ENCODE measurements at places on chromosomes 4 and X.

- no peak for DNase-seq
Measured at GRCh38 chrX:4150259-4150658, 436.8 kb upstream of the PRKX start.

- no peak for DNase-seq
Measured at GRCh38 chr4:148954011-148954749, 512.0 kb upstream of the NR3C2 start.

- no peak for DNase-seq
Measured at GRCh38 chr4:152655272-152656129, 24.3 kb downstream of the TMEM154 start.

DNA sequence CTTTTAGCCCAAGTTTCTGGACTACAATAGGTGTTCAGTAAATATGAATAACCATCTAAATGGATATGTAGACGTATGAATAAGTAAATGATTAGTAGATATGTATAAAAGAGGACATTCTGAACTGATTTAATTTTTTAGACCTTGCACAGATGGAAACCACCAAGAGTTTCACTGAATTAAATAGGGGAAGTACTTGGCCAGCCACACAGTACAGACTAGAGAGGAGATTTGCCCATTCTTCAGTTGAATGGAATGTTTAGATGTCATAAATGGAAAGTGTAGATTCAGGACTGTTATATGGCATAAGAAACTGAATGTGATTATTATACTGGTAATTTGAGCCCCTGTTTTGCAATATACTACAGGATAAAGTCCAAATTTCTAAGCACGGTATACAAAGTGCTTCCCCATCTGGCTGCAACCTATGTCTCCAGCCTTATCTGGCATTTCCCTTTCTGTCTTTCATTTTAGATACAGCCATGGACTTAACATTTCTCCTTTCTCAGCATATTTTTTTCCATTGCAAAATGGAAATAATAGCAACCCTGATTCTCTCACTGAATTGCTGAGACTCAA, 137.8 kb upstream of the HS3ST1 start:
- DNase-seq: no peak

DNA sequence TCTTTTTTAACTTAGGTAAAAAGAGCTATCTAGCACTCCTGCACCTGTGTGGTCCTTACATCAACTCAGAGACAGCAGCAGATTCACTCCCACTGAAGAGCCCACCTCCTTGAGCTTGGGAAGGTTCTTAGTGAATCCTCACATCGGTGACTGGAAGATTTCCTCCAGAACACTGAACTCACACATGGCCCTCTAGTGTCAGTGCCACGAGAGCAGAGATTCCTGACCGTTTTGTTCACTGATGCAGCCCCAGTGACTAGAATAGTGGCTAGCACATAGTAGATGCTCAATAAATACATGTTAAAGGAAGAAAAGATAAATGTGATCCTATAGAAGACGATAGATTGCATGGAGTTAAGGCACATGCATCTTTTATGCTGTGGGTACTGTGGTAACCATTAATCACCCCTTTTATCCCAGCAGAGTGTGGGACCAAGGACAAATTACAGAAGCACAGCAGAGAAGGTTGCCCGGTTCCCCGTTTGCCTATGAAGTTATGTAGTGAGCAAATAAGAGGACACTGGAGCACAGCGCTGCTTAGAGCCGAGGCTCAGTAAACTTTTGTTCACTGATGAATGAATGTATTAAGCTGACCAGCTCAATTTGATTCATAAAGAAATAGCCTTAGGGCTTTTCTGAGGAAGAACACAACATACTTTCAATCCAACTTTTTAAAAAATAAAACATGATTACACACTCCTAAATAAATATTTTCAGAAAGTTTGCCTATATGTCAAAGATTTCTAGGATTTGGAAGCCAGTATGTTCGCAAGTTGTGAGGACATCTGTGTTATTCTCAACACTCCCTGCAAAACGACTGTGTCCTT, 8.7 kb downstream of the GASK1B start:
- DNase-seq: no peak

GRCh38 chrX:19715711-19716638, 171.4 kb downstream of the SH3KBP1 start:
- no peak for DNase-seq

DNA sequence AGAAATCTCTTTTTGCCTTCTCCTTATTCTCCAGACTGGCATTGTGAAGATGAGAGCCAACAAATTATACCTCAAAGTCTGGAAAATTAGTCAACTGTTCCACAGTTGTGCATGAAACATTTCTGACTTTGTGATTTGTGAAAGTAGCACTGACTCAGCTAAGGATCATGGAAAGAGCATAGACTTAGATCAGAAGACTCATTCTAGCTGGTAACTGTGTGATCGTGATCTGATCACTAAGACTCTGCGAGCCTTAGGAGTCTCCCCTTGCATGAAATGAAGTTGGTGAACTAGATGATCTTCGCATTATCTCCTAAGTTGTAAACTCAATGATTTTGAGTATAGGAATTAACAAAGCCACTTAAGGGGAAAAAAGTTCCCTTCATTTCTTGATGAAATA, 668.1 kb downstream of the RPA4 start:
- no peak for DNase-seq

GRCh38 chr4:102230194-102230593, 115.1 kb downstream of the SLC39A8 start:
- no peak for DNase-seq

GRCh38 chr4:14152834-14153519, 525.5 kb upstream of the BOD1L1 start:
- no peak for DNase-seq

- DNase-seq: no peak
Measured at GRCh38 chrX:33817266-33817665, 314.8 kb downstream of the FAM47A start.

DNA sequence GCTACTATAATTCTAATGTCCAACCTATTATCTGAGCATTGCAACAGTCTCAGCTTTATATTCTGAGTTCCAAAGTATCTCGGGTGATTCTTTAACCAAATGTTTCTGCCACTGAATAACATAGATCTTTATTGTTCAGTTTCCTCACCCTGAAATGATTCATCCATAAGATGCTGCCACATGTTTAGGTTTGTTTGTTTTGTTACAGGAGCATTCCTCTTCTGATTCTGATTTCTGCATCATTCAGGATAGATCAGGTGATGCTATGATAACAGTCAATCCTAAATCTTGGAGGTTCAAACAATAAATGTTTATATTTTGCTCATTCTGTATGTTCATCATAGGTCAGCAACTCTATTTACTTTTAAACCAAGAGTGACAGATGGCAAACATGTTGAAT, 927.6 kb downstream of the PCDH7 start:
- DNase-seq: no peak

DNA sequence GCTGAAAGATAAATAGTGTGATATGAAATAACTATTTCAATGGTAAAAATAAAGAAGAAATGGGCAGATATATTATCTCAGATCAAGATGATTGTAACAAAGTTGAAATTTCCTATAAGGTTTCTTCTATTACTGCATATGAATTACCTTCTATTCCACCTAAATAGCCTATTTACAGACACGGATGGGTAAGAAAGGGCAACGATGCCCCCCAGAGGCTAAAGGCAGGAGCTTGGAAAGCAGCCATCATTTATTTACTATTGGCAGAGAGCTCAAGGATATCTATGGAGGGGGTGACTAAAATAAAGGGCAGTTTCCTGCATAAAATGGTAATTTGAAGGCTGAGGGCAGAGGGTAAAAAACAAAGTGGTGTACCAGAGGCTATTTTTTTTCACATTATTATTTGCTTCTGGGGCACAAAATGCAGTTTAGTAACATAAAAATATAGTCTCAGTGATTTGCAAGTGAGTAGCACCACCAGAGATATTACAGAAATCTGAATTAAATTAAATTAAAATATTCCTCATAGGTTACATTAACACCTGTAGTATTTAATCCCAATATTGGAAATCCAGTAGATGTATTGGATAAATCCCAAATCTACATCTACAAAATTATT, 123.1 kb downstream of the BTC start:
- no peak for DNase-seq

GRCh38 chr4:99276417-99276816, 14.4 kb downstream of the ADH1A start:
- DNase-seq: no peak

DNA sequence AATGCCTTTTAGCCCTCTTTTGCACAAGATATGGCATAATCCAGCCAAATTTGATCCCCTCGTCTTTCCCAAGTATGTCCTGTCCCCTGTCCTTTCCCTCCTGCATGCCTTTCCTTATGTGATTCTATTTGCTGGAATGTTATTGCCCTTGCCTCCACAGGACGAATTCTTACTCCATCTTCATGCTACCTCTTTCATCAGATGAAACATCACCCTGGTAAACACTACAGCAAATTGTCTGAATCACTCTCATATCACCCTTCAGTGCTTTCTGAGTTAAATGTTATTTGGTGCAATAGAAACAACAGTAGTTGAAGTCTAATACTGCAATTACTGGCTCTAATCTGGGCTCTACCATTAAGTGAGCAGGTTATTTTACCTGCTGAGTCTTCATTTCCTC, 52.2 kb upstream of the FAT1 start:
- DNase-seq: no peak

DNA sequence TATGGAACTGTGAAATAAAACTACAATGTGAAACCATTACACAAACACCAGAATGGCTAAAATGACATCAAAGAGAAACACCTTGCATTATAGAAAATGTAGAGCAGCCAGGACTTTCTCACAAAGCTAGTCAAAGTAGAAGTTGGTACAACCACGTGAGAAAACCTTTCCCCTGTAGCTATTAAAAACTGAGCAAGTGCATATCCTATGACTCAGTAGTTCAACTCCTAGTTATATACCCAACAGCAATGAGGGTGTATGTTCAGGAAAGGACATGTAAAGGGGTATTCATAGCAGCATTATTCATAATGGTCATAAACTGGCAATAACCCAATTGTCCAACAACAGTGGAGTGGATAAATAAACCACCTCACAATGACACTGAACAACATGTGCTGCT, 177.5 kb upstream of the NUDT10 start:
- DNase-seq: no peak

DNA sequence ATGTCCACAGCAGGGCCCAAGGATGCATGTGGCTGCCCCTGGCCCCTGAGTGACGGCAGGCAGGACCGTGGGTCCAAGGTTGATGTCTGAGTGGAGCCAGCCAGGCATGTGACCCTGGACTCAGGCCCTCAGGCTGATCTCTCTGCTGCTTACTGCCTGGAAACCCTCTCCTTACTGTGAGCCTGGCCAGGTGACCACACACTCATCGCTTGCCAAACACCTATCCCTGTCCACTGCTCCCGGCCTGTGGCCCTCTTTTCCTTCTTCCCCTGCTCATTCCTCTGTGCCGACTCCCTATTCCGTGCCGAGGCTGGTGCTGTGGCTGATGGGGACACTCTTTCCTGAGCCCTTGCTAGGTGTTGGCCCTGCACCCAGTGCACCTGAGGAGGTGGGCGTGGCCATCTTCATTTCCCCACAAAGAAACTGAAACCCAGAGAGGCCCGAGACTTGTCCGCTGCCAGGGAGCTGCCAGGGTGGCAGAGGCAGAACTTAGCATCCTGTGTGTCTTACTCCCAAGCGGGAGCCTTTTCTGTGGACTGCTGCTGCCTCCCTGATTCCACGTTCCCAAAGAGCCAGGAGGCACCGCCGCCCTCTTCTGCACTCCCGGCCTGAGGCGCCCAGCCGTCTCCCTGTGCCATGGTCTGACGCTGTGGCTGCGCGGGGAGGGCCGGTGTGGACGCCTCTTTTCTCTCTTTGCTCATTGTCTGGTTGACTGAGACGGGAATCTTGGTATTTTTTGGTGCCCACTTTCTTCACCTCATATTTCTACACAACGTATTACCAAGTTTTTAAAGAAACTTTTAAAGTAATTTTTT, 11.2 kb upstream of the RNF4 start:
- no peak for DNase-seq

DNA sequence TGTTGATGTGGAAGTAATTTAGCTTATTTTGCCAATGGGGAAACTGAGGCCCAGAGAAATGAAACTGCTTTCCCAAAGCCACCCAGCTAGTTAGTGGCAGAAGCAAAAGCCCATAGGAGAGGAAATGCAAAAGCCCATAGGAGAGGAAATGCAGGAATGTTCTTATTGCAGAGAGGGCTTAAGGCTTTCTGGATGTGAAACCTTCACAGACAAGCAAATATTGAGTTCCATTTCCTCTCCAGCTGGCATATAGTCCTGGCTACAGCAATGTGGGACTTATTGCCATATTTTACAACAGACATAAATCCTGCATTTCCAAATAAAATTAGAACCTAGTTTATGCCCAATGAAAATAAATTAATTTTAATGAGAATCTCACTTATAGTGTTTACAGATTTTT, 69.7 kb downstream of the TMEM154 start:
- DNase-seq: no peak

- peak; percentile 31 for DNase-seq
Measured at GRCh38 chr4:172758586-172759340, 409.8 kb upstream of the GALNT7 start.

GRCh38 chrX:118961866-118962560, 12.4 kb upstream of the LONRF3 start:
- no peak for DNase-seq

DNA sequence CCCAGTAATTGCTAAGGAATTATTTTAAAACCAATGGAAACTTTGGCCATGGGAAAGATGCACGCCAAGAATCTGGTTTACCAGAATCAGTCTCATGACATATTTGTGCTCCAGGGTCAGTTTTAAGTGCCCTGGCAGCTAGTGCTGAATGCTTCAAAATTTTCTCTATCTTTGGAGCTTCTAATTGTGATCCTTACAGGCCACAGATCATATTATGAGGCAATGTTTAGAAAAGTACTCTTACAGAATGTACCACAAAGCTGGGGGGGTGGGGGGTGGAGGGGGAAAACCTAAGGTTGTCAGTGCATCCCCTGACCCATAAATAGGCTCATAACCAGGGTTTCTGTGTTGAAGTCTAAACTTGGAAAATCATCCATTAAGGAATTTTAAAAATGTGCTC, 514.5 kb downstream of the INPP4B start:
- peak; percentile 85 for DNase-seq

DNA sequence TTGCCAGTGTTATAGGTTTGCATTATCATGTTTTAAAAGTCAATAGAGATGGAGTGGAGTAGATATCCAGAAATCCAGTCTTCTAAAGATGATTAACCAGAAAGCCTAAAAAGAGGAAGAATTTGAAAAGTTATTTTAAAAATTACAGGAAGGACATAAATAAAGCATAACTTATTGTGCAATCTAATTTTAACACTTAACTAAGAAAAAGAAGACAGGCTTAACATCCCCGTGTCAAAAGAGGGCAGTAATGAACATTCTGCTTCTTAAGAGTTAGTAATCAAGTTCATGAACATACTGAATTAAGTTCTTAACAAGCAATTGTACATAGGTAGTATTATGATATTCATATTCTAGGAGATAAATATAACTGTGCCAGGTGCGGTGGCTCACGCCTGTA, 39.3 kb downstream of the ELF2 start:
- DNase-seq: no peak

GRCh38 chr4:148649652-148650331, 207.6 kb upstream of the NR3C2 start:
- DNase-seq: no peak

- no peak for DNase-seq
Measured at GRCh38 chrX:39677585-39677977, 420.2 kb downstream of the BCOR start.

All from AG04449 (cell line).